ENCODE measurements at places on chromosomes 16 and 17.

GRCh38 chr16:79564671-79565107 is 35.8 kb downstream of the MAF start:
- DNase-seq, result no peak

DNA sequence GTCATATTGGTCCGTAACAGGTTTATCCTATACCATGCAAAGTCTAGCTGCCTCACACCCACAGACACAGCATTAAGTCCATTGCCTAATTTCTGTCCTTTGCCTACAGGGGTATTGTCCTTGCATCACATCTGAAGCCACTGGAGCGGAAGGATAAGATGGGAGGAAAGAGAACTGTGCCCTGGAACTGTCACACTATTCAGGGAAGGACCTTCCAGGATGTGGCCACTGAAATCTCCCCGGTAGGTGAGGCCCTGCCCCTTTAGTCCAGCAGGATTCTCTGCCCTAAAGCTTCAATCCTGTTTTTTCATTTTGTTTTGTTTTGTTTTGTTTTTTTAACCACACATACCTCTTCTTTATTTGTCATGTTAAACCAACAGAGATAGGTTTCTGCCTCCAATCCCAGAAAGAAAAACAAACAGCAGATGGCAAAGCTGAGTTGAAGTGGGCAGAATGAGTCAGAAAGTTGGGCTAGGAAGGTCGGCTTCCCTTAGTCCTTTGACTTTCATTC is 2.2 kb upstream of the EFTUD2 start:
- DNase-seq, result peak; percentile 74

- DNase-seq, result peak; percentile 49
Measured at GRCh38 chr17:63692195-63692816, 7.6 kb downstream of the LIMD2 start.

- DNase-seq, result no peak
Measured at GRCh38 chr17:50064253-50065001, 8.5 kb downstream of the ITGA3 start.

DNA sequence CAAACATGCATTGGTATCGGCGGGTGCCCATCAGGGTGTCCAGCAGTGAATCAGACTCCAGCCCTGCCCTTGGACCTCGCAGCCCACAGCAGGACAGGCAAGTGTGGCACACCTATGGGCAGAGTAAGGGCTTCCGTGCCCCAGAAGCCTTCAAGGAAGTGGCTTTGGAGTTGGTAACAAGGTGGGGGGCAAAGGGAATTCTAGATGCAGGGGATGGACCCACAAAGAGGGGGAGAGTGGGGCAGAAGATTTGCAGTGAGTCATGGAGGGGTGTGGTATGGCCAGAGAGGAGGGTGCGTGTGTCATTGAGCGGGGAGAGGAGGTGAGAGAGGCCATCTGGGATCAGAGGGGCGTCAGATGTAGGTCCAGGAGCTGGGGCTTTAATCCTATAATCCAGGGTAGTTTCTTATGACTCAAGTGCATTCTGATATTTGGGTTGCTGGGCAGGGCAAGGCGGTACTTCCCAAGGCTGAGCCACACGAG is 8.5 kb upstream of the SPNS2 start:
- no peak for DNase-seq

- DNase-seq, result peak; percentile 82
Measured at GRCh38 chr17:75078284-75079022, 9.3 kb upstream of the SLC16A5 start.

DNA sequence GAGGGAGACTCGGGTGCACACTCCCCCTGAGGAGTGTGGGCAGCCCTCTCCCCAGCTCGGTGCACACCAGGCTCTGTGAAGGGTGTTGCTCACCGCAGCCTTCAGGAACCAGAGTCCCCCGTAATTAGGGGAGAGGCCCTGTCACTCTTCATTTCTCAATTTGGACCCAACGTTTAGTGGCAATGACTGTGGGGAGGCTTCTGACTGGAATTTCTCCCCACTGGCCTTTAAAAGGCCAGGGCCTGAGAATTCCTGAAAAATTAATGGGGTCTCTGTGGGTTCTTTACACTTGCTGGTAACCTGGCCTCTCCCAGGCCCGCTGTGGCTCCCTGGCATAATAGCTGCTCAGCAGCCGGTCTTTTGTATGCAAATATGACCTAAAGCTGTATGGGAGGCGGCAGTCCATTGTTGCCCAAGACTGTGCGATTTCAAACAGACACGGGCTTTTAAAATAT is 209.7 kb downstream of the MSI2 start:
- DNase-seq, result no peak

- DNase-seq, result no peak
Measured at GRCh38 chr16:10799736-10800135, 18.9 kb downstream of the TVP23A start.

- no peak for DNase-seq
Measured at GRCh38 chr17:76537578-76538280, at the start of gene CYGB. CYGB (minus strand) TSS chr17:76537709; CDS start chr17:76537542, 167 bp downstream.

DNA sequence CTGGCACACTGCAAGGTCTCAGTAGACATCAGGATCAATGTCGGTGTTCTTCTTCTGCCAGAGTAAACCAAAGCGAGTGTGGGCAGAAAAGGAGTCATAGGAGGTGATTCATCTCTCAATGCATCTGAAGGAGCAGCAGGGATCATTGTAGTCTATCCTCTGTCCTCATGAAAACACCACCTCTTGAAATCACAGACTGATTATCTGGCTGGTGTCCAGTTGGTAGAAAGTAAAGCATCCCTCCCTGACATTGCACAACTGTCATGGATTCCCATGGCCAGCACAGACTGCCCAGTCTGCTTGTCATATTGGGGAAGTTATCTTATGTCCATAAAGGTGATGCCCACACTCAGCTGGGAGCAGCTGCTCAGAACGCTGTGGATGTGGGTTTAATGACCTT is 74.1 kb downstream of the ABCC12 start:
- no peak for DNase-seq

GRCh38 chr16:27514806-27515205 is 34.9 kb downstream of the GTF3C1 start:
- no peak for DNase-seq

- DNase-seq, result no peak
Measured at GRCh38 chr17:30155389-30155788, 38.8 kb downstream of the NSRP1 start.

DNA sequence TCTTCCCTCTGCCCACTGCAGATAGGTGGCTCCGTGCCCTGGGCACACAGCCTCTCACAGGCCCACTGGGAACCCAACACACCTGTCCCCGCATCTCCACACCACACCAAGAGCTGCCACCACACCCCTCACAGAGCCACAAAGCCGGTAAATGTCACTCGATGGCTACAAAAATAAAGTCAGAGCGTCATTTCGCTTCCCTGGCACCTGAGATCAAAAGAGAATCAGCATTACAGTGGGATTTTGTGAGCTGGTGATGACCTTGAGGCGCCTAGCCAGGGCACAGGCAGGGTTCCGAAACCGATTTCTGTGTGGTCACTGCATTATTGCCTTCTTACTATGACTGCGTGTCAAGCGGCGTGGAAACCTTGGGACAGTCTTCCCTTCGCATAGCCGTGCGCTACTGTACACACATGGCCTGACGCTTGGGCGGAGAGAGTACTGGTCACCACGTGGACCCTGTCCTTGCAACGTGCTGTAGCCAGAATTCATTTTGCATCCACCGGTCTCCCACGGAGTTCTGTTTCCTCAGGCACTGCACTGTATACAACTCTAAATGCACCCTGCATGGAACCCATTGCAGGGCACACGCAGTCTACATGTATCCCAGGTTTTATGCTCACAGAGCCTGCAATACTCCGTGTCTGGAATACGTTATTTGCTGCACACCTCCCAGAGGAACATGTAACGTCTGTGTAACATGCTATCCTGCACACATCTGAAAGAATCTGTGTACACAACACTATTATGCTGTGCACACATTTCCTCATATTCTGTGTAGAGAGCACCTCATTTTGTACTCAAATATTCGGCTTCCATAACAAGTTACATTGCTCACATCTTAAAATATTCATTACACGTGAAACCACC is 5.8 kb upstream of the FOXF1 start:
- DNase-seq, result no peak

DNA sequence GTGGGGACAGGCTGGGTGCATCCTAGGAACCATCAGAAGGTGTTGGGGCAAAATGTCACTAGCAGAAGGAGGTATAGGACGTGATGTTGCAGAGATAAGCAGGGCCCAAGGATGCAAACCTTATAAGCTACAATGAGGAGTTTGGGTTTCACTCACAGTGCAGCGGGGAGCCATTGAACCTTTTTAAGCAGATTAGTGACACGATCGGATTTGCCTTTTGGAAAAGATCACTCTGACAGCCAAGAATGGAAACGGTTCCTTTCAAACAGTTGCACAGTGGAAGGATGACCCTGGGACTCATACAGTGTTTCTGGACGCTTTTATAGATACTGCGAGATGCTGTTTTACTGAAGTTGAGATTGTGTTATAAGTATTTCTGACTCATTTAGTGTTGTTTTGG is 131.8 kb upstream of the CACNG3 start:
- DNase-seq, result no peak

DNA sequence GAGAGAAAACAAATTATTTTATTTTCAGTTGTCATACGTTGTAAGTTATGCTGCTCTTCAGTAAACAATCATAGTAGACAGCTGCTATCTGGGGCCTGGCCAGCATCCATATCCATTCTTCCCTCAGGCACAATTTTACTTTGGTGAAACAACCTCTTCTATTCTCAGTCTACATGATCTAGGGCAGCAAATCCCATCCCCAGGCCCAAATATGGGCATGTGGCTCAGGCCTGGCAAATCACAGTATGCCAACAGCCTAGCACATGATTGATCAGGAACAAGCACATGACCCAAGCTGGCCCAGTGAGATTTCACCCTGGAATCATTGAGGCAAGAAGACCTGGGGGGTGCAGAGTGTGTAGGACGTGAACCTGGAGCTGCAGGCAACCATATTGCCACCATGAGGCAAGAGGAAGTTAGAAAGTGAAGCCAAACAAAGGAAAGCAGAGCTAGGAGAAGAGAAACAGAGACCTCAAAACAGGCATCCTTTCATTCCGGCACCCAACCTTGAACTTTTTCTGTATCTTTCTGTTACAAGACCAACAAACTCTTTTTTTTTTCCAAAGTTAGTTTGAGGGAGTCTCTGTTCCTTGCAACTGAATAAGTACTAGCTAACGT is 10.3 kb upstream of the ABCC12 start:
- peak; percentile 91 for DNase-seq

- DNase-seq, result no peak
Measured at GRCh38 chr16:12674071-12674470, 129.6 kb downstream of the CPPED1 start.

GRCh38 chr17:77497578-77497934 is 356.8 kb downstream of the SEC14L1 start:
- DNase-seq, result no peak

GRCh38 chr16:86836503-86837129 is 258.3 kb downstream of the FOXL1 start:
- DNase-seq, result no peak

Data from T47D (cell line).